ENCODE measurements at places on chromosomes 11 and 22. TPM values are rescaled to one million over a fixed set of nuclear protein-coding genes. Genes with fewer than 3 reads are reported as not detected.
A peak's percentile ranks its signal among the peaks of the same experiment; 100 is the strongest.

- DNase-seq: no peak
Observed at GRCh38 chr11:116855413-116855812, 18.0 kb upstream of the APOA1 start.

The CCND1 gene
- total RNA-seq: 684 TPM

GRCh38 chr22:17143826-17144225 lies 15.3 kb downstream of the HDHD5 start:
- no peak for DNase-seq

DNA sequence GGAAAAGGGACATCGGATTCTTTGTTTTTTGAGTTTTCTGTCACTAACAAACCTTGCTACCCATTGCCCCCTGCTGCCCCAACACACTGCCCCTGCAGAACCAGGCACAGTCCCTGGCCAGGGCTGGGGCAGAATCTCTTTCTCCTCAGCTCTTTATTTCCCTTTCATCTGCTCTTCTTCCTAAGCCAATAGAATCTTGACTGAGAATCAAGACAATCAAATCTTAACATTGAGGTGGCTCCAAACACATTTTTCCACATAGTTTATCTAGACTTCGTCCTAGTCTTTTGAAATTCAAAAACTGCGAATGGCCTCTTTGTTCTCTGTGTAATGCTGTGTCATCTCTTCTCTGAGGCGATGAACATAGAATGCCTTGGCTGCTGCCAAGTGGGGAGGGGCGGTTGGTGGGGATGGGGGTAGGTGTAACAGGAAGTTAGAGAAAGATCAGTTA lies 16.1 kb upstream of the NTM start:
- DNase-seq: no peak

The CHEK1 gene
- 63.4 TPM for total RNA-seq

The ESAM gene
- 0.06 TPM for total RNA-seq

DNA sequence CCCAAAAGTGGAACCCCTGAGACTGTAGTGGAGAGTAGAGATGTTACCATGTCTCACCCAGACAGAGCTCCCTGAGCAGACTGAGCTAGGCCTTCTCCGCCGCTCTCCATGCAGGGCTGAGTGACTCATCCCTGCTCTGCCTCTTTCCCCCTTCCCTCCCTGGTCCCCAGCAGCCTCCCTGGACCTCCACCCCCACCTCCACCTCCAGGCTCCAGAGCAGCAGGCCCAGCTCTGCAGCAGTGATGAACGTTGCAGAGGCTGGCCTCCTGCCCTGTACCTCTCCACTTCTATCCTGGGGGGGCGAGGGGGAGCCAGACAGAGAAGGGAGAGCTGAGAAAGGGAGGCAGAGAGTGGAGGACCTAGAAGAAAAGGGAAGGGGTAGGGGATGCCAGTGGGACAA lies 19.3 kb upstream of the ARAP1 start:
- no peak for DNase-seq

- peak; percentile 73 for DNase-seq
Observed at GRCh38 chr11:47220401-47220821, 5.6 kb downstream of the DDB2 start.

GRCh38 chr11:42825598-42825997 lies 486.2 kb upstream of the API5 start:
- no peak for DNase-seq

DNA sequence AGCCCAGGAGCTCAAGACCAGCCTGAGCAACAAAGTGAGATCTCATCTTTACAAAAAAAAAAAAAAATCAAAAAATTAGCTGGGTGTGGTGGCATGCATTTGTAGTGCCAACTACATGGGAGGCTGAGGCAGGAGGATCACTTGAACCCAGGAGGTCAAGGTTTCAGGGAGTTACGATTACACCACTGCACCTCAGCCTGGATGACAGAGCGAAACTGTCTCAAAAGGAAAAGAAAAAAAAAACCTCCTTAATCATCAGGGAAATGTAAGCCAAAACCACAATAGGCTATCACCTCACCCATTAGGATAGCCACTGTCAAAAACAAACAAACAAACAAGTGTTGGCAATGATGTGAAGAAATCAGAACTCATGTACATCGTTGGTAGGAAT lies 13.4 kb downstream of the DGCR2 start:
- no peak for DNase-seq

DNA sequence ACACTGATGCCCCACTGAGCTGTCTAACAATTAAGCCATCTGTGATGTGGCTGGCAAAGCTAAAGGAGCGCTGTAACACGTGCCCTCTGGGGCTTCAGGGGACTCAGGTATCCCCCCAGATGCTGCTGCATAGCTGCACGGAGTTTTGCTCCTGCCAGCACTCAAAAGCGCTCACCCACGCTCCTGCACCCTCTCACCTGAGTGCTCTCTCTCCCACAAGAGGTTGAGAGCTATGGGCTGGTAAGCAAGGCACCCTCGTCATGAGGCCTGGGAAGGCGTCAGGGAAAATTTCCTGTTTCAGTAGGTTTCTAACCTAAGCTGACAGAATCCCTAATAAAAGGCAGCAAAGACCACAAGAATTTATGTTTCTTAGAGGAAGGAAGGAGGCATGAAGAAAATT lies 850.3 kb downstream of the OPCML start:
- DNase-seq: no peak

DNA sequence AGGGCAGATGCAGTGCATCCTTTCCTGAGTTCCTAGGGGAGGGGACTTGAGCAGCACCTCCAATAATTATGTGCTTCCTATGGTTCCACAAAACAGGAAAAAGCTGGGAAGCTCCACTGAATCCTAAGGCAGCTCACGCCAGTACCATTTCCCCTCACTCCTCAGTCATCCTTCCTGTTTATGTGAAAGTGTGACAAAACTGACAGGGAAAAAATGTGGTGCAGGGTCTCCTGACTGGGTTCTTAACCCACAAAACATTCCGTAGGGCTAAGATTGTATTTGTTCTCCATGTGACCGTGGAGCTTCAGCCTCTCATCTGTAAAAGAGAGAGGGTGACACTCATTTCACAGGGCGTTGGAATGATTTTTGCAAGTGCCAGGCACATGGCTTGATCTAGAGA lies 12.2 kb upstream of the LYVE1 start:
- no peak for DNase-seq

DNA sequence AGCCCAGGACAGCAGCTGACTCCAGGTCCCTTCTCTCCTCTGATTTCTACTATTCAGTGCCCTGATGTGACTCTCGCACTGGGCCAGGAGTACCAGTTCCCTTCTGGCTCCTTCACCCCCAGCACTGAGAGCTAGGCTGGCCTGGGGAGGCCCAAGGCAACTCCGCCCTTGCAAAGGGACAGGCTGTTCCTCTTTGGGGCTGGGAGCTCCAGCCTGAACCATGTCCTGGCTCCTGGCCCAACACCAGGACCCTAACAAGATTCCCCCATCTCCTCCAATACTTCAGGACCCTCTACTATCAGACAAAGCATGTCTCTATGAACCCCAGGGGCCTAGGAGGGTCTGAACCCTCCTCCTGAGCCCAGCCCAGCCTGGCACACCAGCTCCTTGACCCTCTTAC lies 12.5 kb downstream of the CREB3L1 start:
- DNase-seq: no peak

DNA sequence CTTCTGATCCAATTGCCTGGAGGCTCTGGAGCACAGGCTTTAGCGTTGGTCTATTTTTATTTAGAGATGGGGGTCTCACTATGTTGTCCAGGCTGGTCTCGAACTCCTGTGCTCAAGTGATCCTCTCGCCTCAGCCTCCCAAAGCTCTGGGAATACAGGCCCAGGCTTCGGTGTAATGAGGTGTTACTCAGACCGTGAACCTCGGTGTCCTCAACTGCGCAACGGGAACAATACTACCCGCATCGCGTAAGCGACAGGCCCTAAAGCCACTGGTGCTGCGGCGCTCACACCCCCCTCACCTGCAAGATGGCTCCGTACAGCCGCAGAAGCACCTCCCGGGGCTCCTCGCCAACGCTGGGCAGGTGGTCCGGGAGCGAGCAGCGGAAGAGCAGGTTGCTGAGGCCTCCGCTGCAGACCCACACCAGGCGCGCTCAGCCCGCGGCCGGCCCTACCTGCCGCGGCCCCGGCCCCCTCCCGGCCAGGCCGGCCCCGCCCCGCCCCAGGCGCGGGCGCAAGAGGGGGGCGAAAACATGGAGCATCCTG lies 628 bp downstream of the CHKB start:
- no peak for DNase-seq

DNA sequence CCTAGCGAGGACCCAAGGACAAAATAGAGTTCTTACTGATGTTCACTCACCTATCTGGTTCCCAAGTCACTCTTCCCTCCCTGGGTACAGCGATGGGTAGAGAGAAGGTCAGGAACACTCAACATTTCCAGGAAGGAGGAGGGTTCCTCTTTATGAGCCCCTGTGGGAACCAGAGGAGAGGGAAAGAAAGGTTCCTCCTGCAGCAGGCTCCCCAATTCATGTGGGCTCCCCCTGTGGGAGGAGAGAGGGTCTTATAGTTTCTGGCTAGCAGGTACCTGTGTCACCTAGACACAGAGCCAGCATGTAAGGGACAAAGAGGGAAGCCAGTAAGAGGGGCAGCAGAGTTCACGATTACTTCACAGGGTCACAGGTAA lies 93.5 kb downstream of the DBX1 start:
- DNase-seq: no peak

DNA sequence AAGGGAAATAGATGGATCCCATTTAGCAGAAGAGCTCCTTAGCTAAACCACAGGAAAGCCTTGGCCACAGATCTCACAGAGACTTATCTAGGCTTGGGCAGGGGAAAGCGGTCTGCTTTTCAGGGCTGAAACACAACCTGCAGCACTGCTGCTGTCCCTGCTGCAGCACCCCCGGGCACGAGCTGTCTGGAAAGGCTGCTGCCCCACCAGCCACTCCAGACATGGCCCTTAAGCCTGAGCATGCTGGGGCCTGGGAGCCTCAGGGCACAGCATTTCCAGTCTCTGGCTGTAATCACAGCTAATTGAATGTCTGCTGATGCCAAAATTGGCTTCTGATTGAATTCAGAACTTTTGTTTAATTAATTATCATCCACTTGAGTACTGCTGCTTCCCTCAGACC lies 115.0 kb downstream of the TMPRSS5 start:
- DNase-seq: no peak

The TUT1 gene
- 9.0 TPM for total RNA-seq
